ENCODE measurements at places on chromosomes 2 and 18.

DNA sequence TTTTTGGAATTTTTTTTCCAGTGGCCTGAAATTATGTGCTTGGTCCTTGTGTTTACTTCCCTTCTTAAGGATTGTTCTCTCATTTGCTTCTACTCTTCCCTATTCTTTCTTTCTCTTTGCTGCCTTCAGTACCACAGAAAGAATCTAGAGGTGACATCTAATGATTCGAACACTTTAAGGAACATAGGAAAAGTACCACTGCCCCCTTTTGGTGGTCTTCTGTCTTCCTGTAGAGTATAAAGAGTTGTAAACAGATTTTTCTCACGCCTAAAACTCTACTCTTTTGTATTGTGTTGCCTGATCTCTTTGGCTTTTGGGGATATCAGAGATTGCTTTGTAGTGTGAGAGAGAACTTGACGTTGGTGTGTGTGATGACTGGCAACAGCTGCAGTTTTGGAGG, 7.0 kb upstream of the SCTR start:
- no peak for DNase-seq

GRCh38 chr2:238203973-238204683, 633 bp upstream of the ILKAP start:
- no peak for DNase-seq

DNA sequence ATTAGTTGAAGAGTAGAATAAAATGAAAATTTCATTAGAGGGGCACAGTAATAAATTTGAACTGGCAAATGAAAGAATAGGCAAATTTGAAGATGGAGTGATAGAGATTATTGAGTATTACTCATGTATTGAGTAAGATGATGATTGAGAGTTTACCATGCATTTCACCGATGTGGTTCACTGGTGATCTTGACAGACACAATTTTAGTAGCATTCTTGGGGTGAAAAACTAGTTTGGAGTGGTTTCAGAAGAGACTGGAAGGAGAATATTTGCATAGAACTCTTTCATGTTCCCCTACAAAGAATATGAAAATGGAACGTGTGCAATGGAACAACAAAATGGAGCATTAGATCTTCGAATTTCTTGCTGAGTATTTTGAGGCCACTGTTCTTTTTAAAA, 121.4 kb downstream of the ASXL3 start:
- no peak for DNase-seq

GRCh38 chr2:74831693-74832530, 2.0 kb upstream of the HK2 start:
- no peak for DNase-seq

- DNase-seq = no peak
These were observed 105.1 kb downstream of the DYSF start for GRCh38 chr2:71558300-71559051.

- DNase-seq = no peak
These were observed 698.9 kb downstream of the GALR1 start for GRCh38 chr18:77948567-77948966.

DNA sequence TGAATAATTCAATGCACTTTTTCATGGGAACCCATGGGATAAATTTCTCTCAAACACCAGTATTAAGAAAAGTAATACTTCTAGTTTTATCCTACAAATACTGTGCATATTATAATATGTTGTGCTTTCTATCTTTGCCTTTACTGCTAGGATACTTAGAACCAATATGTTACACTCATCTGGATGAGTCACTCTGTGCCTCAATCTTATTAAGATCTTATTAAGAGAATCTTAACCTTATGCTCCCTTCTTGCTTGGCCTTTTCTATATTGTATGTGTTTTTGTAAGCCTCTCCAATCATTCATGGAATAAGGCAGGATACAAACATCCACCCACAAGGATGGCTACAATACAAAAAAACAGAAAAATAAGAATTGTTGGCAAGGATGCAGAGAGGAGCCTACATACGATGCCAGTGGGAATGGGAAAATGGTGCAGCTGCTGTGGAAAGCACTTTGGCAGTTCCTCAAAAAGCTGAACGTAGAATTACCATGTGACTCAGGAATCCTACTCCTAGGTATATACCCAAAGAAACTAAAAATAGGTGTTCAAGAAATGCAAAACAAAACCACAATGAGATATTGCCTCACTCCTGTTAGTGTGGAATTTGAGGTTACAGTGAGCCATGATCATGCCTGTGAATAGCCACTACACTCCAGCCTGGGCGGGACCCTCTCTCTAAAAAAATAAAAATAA, 10.7 kb upstream of the TWSG1 start:
- DNase-seq = no peak

- no peak for DNase-seq
These were observed 76.8 kb downstream of the ALPK2 start for GRCh38 chr18:58552057-58552461.

GRCh38 chr18:63150942-63151421, 168.6 kb downstream of the BCL2 start:
- DNase-seq = no peak

- no peak for DNase-seq
These were observed 6.3 kb downstream of the TRABD2A start for GRCh38 chr2:84874381-84875212.

DNA sequence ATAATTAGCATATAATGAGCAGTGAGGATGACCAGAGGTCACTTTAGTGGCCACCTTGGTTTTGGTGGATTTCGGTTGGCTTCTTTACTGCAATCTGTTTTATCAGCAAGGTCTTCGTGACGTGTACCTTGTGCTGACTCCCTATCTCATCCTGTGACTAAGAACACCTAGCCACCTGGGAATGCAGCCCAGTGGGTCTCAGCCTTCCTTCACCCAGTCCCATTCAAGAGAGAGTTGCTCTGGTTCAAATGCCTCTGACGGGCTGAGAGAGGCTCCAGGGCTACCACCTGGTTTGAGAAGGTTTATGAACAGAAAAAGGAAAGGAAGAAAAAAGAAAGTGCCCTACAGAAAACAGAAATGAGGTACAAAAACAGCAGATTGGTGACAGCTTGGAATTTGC, 738.7 kb downstream of the SOCS6 start:
- no peak for DNase-seq

- no peak for DNase-seq
These were observed at the start of gene TMEM37 for GRCh38 chr2:119431155-119431975. TSS of gene TMEM37 (plus strand) at chr2:119431854. CDS start at chr2:119431904, 50 bp downstream.

GRCh38 chr2:222318712-222319585, 20.2 kb upstream of the PAX3 start:
- no peak for DNase-seq

DNA sequence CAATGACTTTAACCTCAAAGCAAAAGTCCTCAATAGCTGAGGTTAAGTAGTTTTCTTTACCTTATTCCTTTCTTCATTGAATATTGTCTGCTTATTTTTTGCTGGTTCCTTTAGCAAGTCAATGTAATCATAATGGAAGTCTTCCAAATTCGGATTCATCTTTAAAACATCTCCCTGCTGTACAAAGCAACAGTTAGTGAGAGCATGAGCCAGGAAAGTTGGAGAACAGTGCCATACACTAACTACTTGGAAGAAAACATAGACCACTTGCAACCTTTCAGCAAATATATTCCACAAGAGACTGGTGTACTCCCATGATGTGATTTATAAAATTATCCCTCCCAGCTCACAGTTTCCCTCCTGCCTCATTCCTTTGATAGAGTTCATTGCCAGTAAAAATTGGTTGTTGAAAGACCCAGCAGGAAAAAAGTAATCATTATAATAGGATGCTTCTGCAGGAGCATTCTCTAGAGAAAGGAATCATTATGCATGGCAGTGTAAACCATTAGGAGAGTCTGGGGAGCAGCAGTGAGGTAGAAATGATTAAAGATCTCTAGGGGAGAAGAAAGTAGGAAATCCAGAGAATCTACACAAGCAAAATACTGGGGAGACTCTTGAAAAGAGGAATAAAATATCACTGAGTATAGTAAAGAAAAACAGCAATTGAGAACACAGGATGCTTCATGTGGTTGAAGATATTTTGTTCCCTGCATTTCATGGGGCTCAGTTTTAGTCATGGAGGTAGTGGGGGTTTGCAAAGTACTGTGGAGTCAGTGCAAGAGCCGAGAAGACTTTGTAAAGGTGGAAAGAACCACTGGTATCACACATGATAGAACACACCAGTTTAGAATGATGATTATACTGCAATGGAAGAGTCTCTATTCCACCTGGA, 38.6 kb upstream of the TTN start:
- no peak for DNase-seq

DNA sequence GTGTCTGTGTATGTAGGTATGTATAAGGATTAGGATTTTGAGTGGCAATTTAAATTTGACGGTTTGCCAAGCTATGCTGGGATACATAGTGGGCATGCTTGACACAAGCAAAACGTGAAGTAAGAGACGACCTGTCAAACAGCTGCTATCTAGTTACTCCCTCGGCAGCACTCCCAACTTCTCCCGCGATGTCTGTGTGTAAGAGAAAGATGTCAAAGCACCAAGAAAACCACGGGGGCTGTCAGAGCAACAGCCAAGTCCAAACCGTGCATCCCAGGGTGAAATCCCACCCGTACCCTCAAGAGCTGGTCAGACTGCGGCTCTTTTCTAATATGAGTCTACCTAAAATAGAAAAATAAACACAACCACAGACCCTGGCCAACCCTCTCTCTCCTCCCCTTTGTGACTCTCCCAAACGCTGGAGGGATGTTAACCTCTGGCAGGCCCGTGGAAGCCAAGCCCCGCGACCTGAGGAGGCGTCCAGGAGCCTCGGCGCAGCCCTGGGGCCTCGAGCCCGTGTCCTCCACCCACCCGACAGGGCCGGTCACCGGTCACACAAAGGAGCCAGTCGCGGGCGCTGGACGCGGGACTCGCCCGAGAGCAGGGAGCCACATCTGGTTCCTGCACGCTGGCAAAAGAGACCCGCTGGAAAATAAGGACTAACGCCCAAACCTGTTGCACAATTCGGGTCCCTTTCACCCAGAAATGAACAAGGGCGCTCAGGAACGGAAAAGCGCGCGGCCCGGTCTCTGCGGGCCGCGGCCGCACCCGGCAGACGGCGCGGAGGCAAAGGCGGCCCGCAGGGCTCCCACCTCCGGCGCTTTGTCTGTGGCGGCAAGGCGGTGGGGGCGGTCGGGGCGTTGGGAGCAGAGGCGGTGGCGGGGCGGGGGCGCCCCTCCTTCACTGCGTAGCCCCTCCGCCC, 925 bp downstream of the SESTD1 start:
- DNase-seq = peak; percentile 33

- no peak for DNase-seq
These were observed 2.8 kb downstream of the INPP5D start for GRCh38 chr2:233062946-233063268.

- DNase-seq = no peak
These were observed 185.2 kb upstream of the ID2 start for GRCh38 chr2:8496617-8497016.

GRCh38 chr2:237213315-237214022, 127.8 kb downstream of the COPS8 start:
- DNase-seq = no peak

DNA sequence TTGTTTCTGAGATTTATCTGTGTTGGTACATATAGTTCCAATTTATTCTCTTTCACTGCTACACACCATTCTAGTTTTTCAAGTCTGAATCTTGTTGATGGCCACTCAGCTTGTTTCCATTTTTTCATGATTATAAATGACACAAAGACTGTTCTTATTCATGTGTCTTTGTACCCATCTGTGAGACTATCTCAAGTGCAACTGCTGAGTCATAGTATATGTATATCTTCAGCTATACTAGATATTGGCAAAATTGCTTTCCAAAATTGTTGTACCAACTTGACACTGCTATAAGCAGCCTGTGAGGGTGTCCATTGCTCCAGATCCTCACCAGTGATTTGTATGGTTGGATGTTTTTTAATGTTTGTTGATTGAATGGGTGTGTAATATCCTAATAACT, 37.2 kb upstream of the RTN4 start:
- no peak for DNase-seq

DNA sequence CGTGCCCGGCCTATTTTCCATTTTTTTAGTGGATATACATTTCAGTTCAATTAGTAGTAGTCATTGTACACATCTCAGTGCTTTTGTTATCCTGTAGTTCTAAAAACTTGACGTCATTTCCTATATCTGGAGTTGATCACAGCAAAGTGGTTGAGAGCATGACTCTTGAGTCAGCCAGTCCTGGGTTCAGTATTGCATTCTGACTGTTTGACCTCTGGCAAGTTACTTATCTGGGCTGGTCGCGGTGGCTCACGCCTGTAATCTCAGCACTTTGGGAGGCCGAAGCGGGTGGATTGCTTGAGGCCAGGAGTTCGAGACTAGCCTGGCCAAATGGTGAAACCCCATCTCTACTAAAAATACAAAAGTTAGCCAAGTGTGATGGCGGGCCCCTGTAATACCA, 50.4 kb upstream of the PPM1B start:
- DNase-seq = no peak

DNA sequence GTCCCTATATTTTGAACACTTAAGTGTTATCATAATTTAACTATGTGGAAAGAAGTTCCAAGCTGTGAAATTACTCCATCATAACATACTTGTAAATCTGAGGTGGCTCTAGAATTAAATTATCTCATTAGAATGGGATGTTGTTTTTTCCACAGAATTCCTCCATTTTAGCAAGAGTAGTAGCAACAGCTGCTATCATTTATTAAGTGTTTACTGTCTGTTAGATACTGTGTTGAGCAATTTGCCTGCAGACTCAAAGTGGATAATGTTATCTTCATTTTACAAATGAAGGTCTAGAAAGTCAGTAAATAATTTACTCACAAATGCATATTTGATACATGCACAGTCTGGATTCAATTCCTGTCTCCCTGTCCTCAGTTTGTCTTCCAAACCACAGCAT, 504.8 kb upstream of the NRP2 start:
- DNase-seq = no peak

- DNase-seq = no peak
These were observed 3.0 kb downstream of the CLEC4F start for GRCh38 chr2:70817284-70817954.

- DNase-seq = no peak
These were observed 21.8 kb upstream of the NOSTRIN start for GRCh38 chr2:168780669-168781071.

- no peak for DNase-seq
These were observed 320.0 kb downstream of the MTX2 start for GRCh38 chr2:176589287-176589686.

DNA sequence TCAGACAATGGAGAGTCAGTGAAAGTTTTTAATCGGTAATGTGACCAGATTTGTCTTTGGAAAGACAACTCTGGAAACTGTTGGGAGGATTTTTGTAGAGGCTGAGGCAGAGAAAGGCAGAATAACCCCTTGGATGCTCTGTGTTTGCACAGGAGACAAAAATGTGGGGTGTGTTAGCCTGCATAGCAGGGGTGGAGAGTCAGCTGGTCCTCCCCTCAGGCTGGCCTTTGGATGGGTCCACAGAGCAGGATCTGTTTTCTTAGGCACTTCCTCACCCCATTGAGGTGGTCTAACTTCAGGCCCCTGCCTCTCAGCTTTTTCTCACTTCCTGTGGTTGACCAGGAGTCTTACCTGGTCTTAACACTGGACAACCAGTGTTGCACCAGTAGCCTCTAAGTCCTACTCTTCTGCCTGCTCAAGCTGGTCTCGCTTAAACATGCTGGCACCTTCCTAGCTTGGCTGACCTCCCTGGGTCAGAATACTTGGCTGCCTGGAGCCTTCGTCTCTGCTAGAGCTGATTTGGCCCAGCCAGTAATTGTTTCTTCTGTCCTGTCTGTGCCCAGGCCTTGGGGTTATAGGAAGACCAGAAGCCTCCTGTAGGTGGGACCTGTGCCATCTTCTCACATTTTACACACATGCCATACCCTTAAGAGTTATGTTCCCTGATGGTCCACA, 259.8 kb upstream of the RASGRP3 start:
- DNase-seq = no peak
